Activated CD4-positive, alpha-beta T cell treated with anti-CD3 and anti-CD28 coated beads, Interleukin-2, amount 50 U/mL, for 4 hours (primary cell): ENCODE measurements at places on chromosomes 4 and X.
A peak's percentile ranks its signal among the peaks of the same experiment; 100 is the strongest.

- no peak for DNase-seq
These were observed 3.2 kb downstream of the GSX2 start for GRCh38 chr4:54103190-54103574.

DNA sequence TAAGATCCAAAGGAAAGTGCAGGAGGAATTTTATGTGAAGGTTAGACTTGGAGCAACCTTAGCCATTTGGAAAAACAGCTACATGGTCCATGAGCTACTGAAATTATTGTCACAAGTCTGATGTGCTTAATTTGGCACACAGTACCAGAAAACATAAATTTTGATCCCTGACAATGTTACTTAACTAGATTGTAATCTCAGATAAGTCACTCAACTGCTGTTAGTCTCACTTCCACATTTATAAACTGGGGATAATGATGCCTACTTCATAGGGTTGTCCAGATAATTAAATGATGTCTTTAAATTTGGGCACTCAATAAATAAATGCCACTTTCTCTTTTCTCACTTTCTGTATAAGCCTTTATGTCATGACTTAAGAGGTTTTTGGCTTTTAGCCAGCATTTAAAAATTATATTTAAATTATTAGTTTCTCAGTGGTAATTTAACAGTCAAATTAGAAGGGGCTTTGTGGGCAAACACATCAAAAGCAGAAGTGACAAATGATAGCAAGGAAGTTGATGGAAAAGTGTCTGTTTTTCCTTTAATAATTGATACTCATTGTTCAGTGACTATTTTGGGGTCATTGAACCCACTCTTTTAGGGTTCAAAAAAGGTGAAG, 58.3 kb downstream of the PAQR3 start:
- no peak for DNase-seq

- DNase-seq = no peak
These were observed 15.1 kb upstream of the CLDN24 start for GRCh38 chr4:183337349-183337748.

GRCh38 chrX:13093529-13094140, 49.2 kb upstream of the FAM9C start:
- no peak for DNase-seq

GRCh38 chrX:619812-620531, 10.6 kb upstream of the SHOX start:
- no peak for DNase-seq

- DNase-seq = no peak
These were observed 192.7 kb upstream of the LDB2 start for GRCh38 chr4:17091104-17091503.

DNA sequence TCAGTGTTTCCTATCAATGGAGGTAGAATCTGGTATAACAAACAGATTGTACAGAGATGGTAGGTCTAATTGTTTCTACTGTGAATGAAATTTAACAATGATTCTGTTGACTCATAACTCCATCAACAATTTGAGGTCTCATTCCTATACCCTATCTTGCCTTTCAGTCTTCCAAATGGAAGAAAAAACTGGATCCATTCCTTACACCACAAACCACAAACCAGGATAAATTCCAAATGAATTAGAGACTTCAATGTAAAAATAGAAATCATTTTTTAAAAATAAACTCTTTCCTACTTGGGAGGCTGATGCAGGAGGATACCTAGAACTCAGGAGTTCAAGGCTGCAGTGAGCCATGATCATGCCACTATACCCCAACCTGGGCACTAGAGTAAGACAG, 114.4 kb upstream of the WDR44 start:
- no peak for DNase-seq

GRCh38 chr4:8383451-8384160, 56.9 kb downstream of the ACOX3 start:
- DNase-seq = no peak

- no peak for DNase-seq
These were observed 763 bp downstream of the USP38 start for GRCh38 chr4:143185253-143186107.

GRCh38 chr4:117783716-117784115, 250.6 kb upstream of the NDST3 start:
- DNase-seq = no peak

DNA sequence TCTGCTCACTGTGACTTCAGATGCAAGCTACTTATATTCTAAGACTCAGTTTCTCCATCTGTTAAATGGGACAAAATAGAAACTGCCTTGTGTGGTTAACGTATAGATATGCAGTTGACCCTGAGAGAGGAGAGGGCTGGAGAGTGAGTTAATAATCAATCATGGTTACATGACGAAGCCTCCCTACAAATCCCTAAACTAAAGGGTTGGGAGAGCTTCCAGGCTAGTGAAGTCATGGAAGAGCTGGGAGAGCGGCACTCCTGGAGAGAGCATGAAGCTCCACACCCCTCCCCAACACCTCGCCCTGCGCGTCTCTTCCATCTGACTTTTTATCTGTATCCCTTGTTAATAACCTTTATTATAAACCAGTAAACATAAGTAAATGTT, 138.5 kb upstream of the FAM9B start:
- DNase-seq = no peak

GRCh38 chr4:7850489-7850888, 89.2 kb downstream of the AFAP1 start:
- no peak for DNase-seq

GRCh38 chr4:123671636-123672404, 275.2 kb downstream of the SPRY1 start:
- no peak for DNase-seq

GRCh38 chr4:139299536-139299935, 1.8 kb upstream of the NAA15 start:
- DNase-seq = no peak

- no peak for DNase-seq
These were observed 167.0 kb upstream of the RPL34 start for GRCh38 chr4:108453366-108453765.

GRCh38 chr4:6907658-6908191, 1.9 kb upstream of the TBC1D14 start:
- DNase-seq = no peak

GRCh38 chr4:156950090-156950489, 21.5 kb downstream of the PDGFC start:
- DNase-seq = no peak

- DNase-seq = peak; percentile 4
These were observed 6.8 kb upstream of the VSIG4 start for GRCh38 chrX:66046612-66047235.

GRCh38 chr4:71441186-71442169, 102.7 kb downstream of the SLC4A4 start:
- DNase-seq = no peak

DNA sequence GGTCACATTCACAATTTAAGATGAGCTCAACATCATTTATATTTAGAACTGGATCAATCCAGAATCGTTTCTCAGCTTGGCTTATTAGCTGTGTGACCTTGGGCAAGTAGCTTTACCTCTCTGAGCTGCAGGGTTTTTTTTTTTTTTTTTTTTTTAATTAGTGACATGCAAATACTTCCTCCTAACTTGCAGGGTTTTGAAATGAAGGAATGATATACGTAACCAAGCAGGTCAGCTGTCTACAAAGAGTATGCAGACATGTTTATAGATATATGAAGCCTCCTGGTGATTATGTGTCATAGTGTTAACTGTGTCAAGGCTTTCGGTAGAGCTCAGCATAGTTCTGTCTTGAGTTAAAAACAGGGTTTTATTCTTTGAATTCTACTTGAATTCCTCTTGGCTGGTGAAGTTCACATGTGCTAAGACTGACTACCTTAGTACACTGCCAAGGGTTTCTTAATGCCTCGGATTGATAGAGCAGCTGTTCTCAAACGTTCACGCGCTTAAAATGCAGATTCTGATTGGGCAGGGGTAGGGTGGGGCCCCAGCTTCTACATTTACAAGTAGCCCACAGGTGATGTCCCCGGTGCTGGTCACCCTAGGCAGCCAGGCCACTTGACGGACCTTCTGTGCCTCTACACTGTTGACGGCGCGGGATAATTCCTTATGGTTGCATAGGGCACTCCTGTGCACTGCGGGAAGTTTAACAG, 654 bp upstream of the STS start:
- DNase-seq = no peak

DNA sequence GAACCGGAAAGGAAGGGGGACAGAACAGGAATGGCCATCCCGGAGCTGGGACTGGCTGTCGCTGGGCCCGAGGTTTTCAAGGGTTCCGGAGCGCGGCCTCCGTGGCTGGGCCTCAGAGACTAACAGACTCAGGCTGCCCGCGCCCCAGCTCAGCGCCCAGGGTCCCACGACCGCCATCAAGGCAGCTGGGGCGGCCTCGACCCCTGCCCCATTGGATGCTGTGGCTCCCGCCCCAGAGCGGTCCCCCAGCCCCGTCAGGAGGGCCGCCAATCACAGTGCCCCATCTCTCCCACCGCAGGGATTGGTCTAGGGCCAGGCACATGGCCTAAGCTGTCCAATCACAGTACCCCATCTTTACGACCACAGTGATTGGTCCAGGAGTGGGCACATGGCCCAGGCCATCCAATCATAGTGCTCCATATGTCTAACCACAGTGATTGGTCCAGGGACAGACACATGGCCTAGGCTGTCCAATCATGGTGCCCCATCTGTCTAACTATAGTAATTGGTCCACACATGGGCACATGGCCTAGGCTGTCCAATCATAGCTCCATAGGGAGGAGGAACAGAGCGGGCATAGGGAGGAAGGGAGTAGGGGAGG, 105.3 kb upstream of the NKX1-1 start:
- DNase-seq = peak; percentile 34

DNA sequence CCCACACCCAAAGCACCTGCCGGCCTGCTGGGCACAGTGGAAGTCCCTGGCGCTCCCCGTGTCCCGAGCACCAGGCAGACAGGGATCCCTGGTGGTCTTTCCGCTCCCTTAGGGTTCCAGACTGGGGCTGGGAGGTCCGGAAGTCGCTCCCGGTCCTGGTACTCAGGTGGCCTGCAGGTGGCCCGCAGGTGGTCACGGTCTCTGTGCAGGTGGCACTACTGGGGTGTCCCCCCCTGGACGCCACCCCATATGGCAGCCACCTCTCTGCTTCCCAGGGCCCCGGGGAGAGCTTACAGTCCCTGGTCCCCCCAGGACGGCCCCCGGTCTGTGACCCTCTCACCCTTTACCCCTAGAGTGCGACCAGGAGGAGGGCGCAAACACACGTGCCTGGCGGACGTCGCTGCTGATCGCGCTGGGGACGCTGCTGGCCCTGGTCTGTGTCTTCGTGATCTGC, 13.6 kb downstream of the SLC25A6 start:
- DNase-seq = no peak

DNA sequence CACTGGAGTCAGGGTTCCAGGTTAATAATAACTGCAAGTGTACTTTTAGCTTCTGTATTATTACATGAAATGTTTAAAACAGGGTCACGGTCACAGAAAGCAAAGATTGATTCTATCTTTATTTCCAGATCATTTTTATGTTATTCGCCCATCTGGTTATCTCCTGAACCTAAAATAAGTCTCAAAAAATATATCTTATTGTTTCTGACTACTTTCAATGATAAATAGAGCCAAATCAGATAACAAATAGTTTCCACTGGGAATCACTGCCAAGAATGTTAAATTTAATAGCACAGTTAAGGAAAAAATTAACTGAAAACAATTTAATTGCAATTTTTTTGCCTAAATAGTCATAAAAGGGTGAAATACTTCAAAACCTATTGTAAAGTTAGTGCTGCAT, 17.2 kb upstream of the VEGFD start:
- no peak for DNase-seq

GRCh38 chr4:105179539-105180401, 33.1 kb downstream of the TET2 start:
- no peak for DNase-seq

DNA sequence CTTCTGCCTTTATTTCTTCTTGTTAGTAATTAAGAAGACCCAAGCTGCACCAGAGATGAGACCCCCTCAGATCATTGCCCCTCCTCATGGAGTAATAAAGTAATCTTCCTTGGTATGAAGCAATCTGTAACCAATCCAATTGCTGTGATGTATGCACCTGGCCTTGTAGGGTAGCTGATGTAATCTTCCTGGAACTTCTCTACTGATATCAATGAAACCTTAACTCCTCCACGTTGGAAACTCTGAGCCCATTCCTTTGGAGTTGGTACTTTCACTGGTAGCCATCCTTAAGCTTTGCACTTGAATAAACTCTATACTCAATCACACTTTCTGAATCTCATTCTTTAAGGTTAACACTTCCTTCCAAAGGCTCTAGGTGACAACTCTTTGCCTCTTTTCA, 31.6 kb upstream of the NSG1 start:
- no peak for DNase-seq

- DNase-seq = no peak
These were observed 4.9 kb downstream of the UGT8 start for GRCh38 chr4:114603497-114603896.

DNA sequence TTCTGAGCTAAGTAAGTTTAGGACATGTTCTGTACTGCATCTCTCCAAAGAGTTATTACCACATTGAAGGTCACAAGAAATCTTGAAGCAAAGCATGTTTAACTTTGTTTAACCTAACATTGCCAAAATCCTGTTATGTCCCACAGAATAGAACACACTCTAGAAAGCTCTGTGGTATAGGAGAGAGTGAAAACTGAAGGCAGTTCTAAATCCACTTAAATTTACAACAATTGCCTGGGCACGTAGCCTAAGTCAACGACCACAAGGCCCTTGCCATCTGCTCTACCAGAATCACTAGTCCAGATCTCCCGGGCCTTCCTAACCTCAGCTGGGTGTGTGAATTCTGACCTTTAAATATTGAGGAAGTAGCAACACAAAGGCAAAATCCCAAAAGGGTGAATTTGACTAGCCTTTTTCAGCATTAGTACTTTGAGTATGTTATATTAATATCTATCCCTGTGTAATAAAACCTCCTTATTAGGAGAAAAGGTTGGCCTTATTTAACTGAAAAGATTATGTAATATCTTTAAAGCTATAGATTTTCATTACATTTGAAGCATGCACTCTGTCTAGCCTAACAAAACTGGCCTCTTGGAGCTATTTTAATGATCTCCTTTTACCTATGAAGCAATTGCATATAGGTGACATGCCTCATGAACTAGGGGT, 4.5 kb upstream of the MAML3 start:
- DNase-seq = no peak

GRCh38 chr4:56613101-56613862, 67.8 kb downstream of the HOPX start:
- DNase-seq = no peak

- no peak for DNase-seq
These were observed 82.7 kb upstream of the FGF13 start for GRCh38 chrX:138794246-138794645.

GRCh38 chr4:60581919-60582536, 618.1 kb upstream of the ADGRL3 start:
- no peak for DNase-seq

DNA sequence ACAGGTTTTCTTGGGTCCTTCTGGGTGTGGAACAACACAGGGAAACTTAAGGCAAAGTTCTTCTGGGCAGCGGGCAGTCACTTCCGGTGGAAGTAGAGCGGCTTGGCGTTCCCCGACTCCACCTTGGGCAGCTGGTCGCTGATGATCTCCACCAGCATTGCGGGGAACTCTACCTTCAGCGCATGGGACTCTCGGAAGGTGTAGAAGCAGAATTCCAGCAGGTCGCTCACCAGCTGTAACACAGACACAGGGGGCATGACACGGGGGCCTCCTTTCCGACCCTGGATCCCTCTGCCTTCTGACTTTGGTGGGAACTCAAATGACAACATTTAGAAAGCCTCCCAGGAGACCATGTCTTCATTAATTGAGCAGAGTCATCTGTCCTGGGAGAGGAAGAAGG, 349.4 kb downstream of the ARHGAP10 start:
- DNase-seq = no peak

- no peak for DNase-seq
These were observed 35.7 kb downstream of the APOO start for GRCh38 chrX:23871905-23872546.

- no peak for DNase-seq
These were observed 96.7 kb downstream of the NAF1 start for GRCh38 chr4:163070023-163070422.

- no peak for DNase-seq
These were observed 15.1 kb downstream of the TRAPPC11 start for GRCh38 chr4:183674153-183674552.
